ENCODE measurements at places on chromosomes 16 and 17.

GRCh38 chr17:4477255-4477791, 21.4 kb upstream of the SPNS2 start:
- no peak for DNase-seq

DNA sequence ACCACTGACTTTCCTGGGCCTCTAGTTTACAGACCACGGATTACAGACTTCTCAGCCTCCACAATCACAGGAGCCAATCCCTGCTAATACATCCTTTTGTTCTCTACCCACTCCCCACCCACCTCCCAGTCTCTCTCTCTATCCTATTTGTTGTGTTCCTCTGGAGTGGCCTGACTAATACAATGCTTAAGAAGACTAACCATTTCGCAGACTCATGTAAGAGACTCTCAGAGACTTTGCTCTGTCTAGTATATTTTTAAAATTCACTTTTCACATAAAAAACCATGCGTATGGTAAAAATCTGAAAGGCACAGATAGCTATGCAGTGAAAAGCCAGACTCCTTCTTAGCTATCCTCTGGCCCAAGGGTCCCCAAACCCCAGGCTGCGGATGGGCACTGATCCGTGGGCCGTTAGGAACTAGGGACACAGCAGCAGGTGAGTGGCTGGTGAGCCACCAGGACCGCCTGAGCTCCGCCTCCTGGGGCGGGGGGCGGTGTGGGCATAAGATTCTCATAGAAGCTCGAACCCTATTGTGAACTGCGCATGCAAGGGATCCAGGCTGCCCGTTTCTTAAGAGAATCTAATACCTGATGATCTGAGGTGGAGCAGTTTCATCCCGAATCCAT, 7.6 kb downstream of the PIK3R6 start:
- no peak for DNase-seq

- DNase-seq: no peak
These were observed 21.6 kb downstream of the VASN start for GRCh38 chr16:4393240-4393600.

DNA sequence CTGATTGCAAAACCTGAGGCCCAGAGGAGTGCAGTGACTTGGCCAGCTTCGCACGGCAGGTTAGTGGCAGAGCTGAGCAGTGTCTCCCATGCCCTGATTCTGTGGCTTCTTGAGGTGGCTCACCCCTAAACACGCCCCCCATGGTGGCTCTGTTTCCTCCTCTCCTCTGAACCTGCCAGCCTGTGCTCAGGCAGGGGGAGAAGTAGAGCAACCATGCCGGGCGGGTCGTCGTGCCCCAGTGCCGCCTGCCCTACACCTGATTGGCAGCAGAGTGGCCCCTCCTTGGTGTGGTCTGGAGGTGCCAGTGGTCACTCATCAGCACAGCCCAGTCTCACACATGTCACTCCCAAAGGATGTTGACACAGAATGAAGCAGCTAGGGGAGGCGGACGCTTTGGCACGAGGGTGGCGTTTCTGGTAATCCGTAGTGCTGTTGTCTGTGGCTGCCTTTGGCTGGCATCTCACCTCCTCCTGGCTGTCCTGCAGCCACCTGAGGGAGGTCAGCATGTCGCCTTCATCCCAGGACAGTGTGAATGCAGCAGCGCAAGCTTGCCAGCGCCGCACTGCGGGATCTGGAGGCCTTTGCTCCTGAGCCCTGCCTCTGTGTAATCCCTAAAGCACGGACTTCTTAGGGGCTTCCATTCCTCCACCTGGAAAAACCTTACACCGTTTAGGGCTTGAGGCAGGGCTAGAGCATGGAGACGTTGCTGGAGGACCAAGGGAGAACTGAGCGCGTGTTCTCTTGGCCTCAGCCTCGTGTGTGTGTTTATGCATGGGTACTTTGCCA, 294.7 kb downstream of the SEC14L1 start:
- no peak for DNase-seq

- DNase-seq: no peak
These were observed 189.9 kb downstream of the ZFHX3 start for GRCh38 chr16:72857834-72858664.

All from hematopoietic multipotent progenitor cell treated with erythropoietin and hydrocortisone succinate and interleukin-3 and kit ligand, for 6 days (in vitro differentiated cells).